ENCODE measurements at places on chromosomes 12 and 14. TPM values are rescaled to one million over a fixed set of nuclear protein-coding genes. Genes with fewer than 3 reads are reported as not detected.

SNX6 gene
- total RNA-seq: 75.4 TPM

SPIC gene
- total RNA-seq: not detected

ARG2 gene
- 64.7 TPM for total RNA-seq

MEG3 gene
- not detected for total RNA-seq

AKAP5 gene
- 0.82 TPM for total RNA-seq

LALBA gene
- not detected for total RNA-seq

CLEC4A gene
- total RNA-seq: 0.22 TPM

TC2N gene
- total RNA-seq: 39.2 TPM

TMEM119 gene
- 0.71 TPM for total RNA-seq

SPTB gene
- total RNA-seq: 0.29 TPM

ARHGAP9 gene
- 131 TPM for total RNA-seq

NGB gene
- total RNA-seq: not detected

ESPL1 gene
- 80.1 TPM for total RNA-seq

ATG101 gene
- 31.1 TPM for total RNA-seq

SLC35F4 gene
- total RNA-seq: not detected

KRT79 gene
- total RNA-seq: not detected

SMIM41 gene
- total RNA-seq: not detected

PDZRN4 gene
- total RNA-seq: not detected

SMOC1 gene
- total RNA-seq: not detected

CYP46A1 gene
- 0.16 TPM for total RNA-seq

KRT73 gene
- total RNA-seq: not detected

MAP3K12 gene
- total RNA-seq: 18.2 TPM

TSPAN9 gene
- 2.7 TPM for total RNA-seq

TAPBPL gene
- 28.2 TPM for total RNA-seq

TBX3 gene
- total RNA-seq: not detected
